Mesothelial cell of epicardium (in vitro differentiated cells): ENCODE measurements at places on chromosomes 6 and 20. TPM values are rescaled to one million over a fixed set of nuclear protein-coding genes. Genes with fewer than 3 reads are reported as not detected.

The SLCO4A1 gene
- 3.7 to 4.5 TPM (median 4.3 TPM) in 3 replicates for total RNA-seq

The ADAM33 gene
- total RNA-seq = 83.0 to 91.1 TPM (median 87.4 TPM) in 3 replicates

The PRDM1 gene
- total RNA-seq = 1.5 to 2.3 TPM (median 1.9 TPM) in 3 replicates

The MYO6 gene
- total RNA-seq = 69.1 to 70.0 TPM (median 69.5 TPM) in 3 replicates

DNA sequence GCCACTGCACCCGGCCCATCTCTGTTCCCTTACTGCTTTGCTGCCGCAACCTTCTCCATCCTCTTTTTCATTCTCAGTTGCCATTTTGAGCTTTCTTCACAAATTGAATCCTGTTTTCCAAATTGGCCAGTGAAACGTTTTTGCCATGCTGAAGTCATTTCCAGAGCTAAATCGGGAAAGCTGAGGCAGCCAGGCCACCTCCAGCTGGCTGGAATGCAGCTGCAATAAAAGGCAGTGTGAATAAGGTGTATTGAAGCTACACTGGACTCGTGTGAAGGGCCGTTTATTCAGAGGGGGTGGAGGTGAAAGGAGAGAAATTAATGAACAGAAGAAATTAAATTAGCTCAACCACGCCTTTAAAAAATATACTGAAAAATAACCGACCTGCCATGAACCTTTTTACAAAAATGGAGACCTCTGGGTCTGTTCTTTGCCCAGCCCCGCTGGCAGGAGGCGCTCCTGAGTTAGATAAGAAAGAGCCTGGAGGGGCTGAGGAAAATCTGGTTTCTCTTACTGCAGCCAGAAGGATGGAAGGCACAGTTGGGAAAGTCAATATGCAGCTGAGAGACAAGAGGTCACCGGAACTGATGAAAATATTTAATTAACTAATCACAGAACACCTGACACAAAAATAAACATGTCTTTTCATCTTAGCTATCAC, 283.9 kb downstream of the FOXC1 start:
- peaks cover 6% of the 10 kb centered on the region for H3K27me3 ChIP-seq
- H3K4me1 ChIP-seq = peaks cover 12% of the 10 kb centered on the region
- H3K27ac ChIP-seq = no peak overlapping the region

GRCh38 chr20:47489448-47489872, 12.2 kb upstream of the NCOA3 start:
- H3K4me3 ChIP-seq = no peak overlapping the region
- no peaks in the 10 kb centered on the region for H3K36me3 ChIP-seq
- H3K4me1 ChIP-seq = peaks cover 29% of the 10 kb centered on the region
- no peaks in the 10 kb centered on the region for H3K27me3 ChIP-seq

- H3K27ac ChIP-seq = no peak overlapping the region
- H3K36me3 ChIP-seq = no peaks in the 10 kb centered on the region
- no peak for DNase-seq
- peaks cover 15% of the 10 kb centered on the region for H3K4me1 ChIP-seq
Observed at GRCh38 chr6:144878577-144878976, 593.4 kb downstream of the UTRN start.

DNA sequence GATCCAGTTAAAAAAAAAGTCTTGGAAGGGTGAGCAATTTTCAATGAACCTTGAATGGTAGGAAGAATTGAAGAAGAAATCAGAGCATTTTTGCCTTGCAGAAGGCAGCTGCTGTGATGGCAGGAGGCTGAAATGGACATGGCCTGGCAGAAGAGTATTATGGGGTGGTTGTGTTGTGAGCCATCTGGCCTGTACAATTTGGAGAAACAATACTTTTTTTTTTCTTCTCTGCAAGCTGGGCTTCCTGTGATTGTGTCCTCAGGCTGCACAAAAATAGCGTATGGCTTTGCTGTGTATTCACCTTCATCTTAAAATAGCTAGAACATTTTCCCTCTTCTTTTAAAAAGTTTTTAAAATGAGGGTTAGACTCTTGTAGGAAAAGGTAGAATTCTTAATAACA, 21.4 kb downstream of the SYCP2L start:
- no peak overlapping the region for H3K27ac ChIP-seq
- H3K36me3 ChIP-seq = peaks cover 27% of the 10 kb centered on the region
- no peak for DNase-seq
- no peak overlapping the region for H3K4me3 ChIP-seq

GRCh38 chr6:98547634-98548033, 286.7 kb upstream of the POU3F2 start:
- H3K27me3 ChIP-seq = no peaks in the 10 kb centered on the region
- H3K36me3 ChIP-seq = no peaks in the 10 kb centered on the region
- H3K27ac ChIP-seq = peak overlapping the region; percentile 76
- H3K4me3 ChIP-seq = no peak overlapping the region
- H3K4me1 ChIP-seq = peaks cover 25% of the 10 kb centered on the region
- peak; percentile 40 for DNase-seq

GRCh38 chr6:94254689-94255088, 835.3 kb upstream of the EPHA7 start:
- no peak overlapping the region for H3K4me3 ChIP-seq
- no peaks in the 10 kb centered on the region for H3K4me1 ChIP-seq
- no peaks in the 10 kb centered on the region for H3K27me3 ChIP-seq
- no peak overlapping the region for H3K27ac ChIP-seq

DNA sequence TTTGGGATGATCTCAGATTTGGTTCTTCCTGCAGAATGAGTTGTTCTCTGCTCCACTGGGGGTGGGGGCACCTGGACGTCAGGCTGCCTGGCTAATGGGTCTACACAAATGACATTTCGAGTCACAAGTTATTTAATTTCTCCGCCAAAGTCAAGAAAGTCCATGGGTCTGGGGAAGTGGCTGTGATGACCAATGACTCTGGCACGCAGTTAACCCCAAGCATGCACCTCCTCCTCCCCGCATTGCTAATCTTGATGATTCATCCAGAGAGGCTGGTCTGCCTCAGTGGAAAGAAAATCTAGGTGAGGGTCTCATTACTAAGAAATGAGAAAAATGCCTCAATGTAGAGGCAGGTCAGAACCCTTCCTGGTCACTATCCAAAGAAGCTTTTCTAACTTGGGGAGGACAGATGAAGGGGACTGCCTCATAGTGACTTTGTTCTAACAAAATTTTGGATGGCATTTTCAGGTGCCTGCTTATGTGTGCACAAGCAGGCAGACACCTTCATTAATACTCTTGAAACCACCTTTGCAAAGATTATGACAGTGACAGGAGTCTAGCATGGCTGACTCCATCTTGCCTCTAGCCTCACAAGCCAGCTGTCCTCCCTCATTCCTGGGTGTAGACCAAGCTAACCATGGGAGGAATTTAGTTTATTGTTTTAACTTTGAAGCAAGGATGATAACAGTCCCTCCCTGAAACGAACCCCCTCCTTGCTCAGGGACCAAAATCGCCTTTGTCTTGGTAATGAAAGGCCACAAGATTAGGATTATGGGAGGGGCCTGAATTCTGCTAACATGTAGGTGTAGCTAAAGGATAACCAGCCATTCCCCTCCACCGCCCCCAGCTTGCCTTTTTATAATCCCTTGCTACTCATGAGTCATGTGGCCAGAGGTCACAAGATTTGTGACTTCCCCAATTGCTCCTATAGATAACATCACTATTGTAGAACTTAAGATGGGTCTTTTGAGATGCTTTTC, 98.6 kb upstream of the MRPS10 start:
- no peak for DNase-seq
- peaks cover 33% of the 10 kb centered on the region for H3K4me1 ChIP-seq
- H3K36me3 ChIP-seq = peaks cover 4% of the 10 kb centered on the region
- H3K27me3 ChIP-seq = no peaks in the 10 kb centered on the region
- H3K27ac ChIP-seq = peak overlapping the region; percentile 32

DNA sequence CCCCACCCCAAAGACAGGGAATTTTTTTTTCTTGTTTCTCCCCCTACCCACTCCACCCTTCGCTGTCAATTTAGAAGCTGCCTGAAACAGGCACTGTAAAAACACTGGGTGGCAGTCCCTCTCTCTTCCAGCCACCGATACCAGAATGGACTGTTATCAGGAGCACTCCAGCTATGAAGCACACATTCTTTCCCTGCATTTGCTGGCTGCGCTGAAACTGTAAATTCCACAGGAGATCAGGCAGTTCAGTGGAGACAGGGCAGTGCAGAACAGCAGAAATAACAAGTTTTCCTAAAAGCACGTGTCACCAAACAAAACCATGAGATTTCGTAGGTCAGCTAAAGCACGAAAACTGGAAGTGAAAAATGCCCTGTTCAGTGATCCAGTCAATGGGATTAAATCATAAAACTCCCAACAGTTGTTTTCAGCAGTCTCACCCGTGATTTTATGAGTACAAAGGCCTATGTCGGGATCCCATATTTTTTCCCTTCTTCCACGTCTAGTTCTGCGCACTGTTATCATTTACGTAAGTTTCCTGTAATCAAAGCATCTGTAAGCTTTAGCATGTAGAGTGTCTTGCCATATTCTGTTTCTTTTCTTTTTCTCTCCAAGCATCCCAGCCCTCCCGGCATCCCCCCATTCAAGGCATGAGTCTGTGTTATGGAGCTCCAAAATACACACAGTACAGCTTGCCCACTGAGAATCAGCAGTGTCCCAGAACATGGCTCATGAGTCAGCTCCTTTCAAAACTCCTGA, 359.9 kb upstream of the EPHA7 start:
- H3K27me3 ChIP-seq = no peaks in the 10 kb centered on the region
- H3K36me3 ChIP-seq = no peaks in the 10 kb centered on the region
- peak overlapping the region; percentile 72 for H3K27ac ChIP-seq
- H3K4me1 ChIP-seq = peaks cover 9% of the 10 kb centered on the region
- peak overlapping the region; percentile 16 for H3K4me3 ChIP-seq

- H3K36me3 ChIP-seq = no peaks in the 10 kb centered on the region
- peak overlapping the region; percentile 71 for H3K27ac ChIP-seq
- peaks cover 4% of the 10 kb centered on the region for H3K27me3 ChIP-seq
- peaks cover 3% of the 10 kb centered on the region for H3K4me1 ChIP-seq
Observed at GRCh38 chr6:19153981-19154295, 683.2 kb upstream of the ID4 start.

- H3K4me1 ChIP-seq = peaks cover 14% of the 10 kb centered on the region
- H3K27me3 ChIP-seq = no peaks in the 10 kb centered on the region
- no peak for DNase-seq
- no peak overlapping the region for H3K4me3 ChIP-seq
- H3K27ac ChIP-seq = no peak overlapping the region
Observed at GRCh38 chr6:142929751-142930358, 15.1 kb downstream of the HIVEP2 start.
